WTC11 (cell line): ENCODE measurements at places on chromosomes 2 and 18. TPM values are rescaled to one million over a fixed set of nuclear protein-coding genes. Genes with fewer than 3 reads are reported as not detected.
A peak's percentile ranks its signal among the peaks of the same experiment; 100 is the strongest.

GRCh38 chr2:1837022-1837421, 92.7 kb upstream of the PXDN start:
- DNase-seq, result no peak

GRCh38 chr18:4125224-4125623, 329.9 kb downstream of the DLGAP1 start:
- no peak for DNase-seq

- DNase-seq, result no peak
These were observed 121.2 kb downstream of the CACNB4 start for GRCh38 chr2:151977631-151978030.

DNA sequence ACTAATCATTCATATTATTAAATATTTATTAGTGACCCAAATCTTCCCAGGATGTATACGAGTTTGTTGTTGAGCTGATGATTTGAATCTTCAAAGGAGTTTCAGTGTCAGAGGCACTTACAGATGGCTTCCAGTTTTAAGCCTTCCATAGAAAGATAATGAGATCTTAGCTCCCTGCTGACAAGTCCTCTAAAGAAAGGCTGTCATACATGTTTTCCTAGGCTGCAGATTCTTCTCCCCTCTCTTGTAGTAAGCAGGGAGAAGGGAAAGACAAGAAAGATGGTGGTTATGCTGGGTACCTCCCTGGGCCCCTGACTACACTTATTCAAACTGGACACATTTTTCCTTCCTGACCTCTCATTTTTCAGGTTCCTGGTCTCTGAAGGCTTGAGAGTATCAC, 8.1 kb upstream of the GAREM1 start:
- DNase-seq, result no peak

GRCh38 chr2:241324775-241325174, 9.1 kb downstream of the SEPTIN2 start:
- DNase-seq, result no peak

- peak; percentile 8 for DNase-seq
These were observed 12.3 kb downstream of the CROCC2 start for GRCh38 chr2:240918258-240919091.

GRCh38 chr2:23009545-23010149, 375.3 kb upstream of the KLHL29 start:
- DNase-seq, result no peak

- DNase-seq, result no peak
These were observed 25.3 kb downstream of the PREPL start for GRCh38 chr2:44335806-44336538.

GRCh38 chr2:219041252-219041651, at the start of gene CFAP65:
Gene CFAP65, minus strand, starts transcription at chr2:219041516. Its CDS starts 2,468 bp downstream, at chr2:219039048.
- DNase-seq, result peak; percentile 69

GRCh38 chr2:231886071-231886681, 40.0 kb downstream of the NPPC start:
- DNase-seq, result no peak

DNA sequence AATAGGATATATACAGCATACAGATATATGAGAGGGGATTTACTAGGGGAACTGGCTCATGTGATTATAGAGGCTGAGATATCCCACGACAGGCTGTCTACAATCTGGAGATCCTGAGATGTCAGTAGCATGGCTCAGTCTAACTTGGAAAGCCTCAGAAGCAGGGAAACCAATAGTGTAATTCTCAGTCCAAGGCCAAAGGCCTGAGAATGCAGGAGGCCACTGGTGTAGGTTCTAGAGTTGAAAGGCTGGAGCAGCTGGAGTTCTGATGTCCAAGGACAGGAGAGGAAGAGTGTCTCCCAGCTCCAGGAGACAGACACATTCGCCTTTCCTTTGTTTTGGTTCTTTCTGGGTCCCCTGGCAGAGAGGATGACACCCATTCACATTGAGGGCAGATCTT, 20.1 kb upstream of the CCBE1 start:
- DNase-seq, result no peak

DNA sequence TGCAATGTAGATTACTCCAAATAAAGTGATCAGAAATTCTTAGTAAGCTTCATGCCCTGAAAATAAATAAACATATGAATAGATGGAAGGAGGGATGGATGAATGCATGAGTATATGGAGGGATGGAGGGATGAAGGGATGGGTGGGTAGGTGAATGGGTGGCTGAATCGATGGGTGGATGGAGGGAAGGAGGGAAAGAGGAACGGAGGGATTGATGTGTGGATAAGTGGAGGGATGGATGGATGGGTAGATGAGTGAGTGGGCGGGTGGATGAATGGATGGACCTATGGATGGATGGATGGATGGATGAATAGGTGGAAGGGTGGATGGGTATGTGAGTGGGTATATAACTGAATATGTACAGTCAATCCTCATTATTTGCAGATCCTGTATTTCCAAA, 276.7 kb upstream of the ACVR2A start:
- no peak for DNase-seq

DNA sequence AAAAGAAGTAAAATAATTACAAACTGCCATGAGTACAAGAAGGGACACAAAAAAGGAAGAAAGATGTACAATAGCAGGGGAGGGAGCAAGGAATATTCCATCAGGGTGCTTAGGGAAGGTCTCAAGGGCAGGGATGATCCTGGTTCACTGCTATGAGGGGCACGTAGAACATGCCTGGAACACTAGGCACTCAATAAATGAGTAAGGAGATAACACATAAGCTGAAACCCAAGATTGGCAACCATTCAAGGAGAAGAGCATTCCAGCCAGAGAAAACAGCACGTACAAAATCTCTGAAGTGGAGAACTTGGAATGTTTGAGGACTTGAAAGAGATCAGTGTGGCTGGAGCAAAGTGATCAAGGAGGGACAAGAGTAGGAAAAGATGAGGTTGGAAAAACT, 103.2 kb downstream of the FAM161A start:
- no peak for DNase-seq

DNA sequence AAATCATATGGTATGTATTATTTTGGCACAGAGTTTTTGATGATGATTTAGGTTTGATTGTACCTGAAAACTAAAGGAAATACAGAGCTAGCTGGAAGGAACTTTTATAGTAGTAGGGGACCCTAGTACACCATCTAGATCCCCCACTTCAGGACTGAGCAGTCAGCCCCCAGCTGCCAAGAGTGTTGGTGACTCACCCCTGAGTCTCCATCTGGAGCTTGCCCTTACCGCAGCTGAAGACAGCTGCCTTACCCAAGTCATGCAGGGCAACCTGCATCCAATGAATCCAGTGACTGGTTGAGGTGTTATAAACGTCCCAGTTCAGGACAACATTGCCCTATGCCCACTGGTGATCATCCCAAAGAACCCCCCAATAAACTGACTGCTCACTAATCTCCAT, 15.3 kb downstream of the PMS1 start:
- DNase-seq, result no peak

ECEL1 gene
- 21.4 to 23.3 TPM (median 21.9 TPM) in 3 replicates for total RNA-seq

IL1RN gene
- not detected in 3 replicates for total RNA-seq

C1QL2 gene
- total RNA-seq, result 0.55 to 1.0 TPM (median 0.71 TPM) in 3 replicates

TEX44 gene
- not detected in 3 replicates for total RNA-seq

HRH4 gene
- total RNA-seq, result not detected in 3 replicates

CD8B gene
- total RNA-seq, result 0.70 to 0.73 TPM (median 0.71 TPM) in 3 replicates
